ENCODE measurements at places on chromosomes 1 and 21.
A peak's percentile ranks its signal among the peaks of the same experiment; 100 is the strongest.

GRCh38 chr1:108527135-108527534 is 32.8 kb upstream of the EEIG2 start:
- no peak for DNase-seq

DNA sequence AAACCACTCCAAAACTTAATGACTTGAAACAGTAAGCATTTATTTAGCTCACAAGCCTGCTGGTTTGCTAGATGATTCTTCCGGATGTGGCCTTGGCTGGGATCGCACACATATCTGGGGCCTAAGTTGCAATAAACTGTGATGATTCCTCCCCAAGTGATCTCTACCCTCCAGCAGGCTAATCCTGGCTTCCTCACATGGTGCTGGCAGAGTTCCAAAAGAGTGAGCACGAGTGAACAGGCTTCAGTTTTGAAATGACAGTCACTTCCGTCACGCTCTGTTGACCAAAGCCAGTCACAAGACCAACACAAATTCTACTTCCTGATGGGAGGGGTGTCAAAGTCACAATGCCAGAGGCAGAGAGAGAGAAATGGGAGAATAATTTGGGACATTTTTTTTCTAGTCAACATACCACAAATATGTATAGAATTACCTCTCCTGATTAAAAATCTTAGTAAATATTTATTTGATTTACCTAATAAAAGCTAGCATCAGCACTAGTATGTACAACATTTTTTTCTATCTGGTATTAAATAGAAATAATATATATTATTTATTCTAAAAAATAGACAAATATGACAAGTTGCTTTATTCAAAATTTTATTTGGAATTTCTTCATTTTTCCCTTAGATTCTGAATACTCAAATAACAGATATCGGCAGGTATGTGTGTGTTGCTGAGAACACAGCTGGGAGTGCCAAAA is 292.7 kb downstream of the TPR start:
- no peak for DNase-seq

GRCh38 chr1:179953974-179954492 is 577 bp upstream of the CEP350 start:
- DNase-seq, result no peak

DNA sequence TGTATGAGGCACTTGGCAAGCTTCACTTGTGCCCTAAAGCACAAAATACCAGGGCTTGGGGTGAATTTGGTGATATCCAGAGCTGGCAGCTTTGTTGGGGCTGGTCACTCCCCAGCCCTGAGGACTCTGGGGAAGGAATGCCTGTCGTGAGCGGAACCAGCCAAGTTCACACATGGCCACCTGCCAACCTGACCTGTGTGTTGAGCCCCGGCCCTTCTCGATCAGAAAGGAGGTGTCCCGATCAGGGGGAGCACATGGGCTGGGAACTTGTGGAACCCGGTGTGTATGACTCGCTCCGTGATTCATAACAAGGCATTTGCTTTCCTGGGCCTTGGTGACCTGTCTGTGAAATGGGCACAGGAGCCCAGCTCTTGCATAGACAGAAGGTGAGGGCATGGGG is 43.1 kb downstream of the AGPAT3 start:
- no peak for DNase-seq

DNA sequence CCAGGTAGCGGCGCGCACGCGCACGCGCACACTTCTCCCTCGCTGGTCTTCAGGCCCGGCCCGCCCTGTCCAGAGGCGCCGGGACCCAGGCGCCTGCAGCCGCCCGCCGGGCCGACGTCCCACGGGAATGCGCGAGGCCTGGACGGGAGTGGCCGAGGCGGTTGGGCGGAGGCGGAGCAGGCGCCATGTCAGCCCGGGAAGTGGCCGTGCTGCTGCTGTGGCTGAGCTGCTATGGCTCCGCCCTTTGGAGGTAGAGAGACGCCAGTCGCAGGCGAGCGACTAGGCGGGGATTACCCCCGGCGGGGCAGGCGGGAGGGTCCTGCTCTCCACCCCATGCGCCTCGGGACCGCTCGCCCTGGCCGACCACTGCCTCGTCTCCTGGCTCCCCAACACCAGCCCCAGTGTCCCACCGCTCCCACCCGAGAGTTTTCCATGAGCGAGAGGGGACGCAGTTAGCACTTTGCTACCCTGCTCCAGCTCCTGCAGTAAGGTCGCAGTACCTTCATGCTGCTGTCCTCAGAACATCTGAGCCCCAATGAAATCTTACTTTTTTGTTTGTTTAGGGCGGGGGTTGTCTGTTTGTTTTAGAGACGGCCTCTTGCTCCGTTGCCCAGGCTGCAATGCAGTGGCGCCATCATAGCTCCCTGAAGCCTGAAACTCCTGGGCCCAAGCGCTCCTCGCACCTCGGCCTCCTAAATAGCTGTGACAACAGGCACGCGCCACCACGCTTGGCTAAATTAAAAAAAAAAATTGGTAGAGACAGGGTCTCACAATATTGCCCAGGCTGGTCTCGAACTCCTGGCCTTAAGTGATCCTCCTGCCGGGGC is at the start of gene CATSPERE:
TSS of gene CATSPERE (plus strand) at position 29 of the 827 bp plus-strand sequence. CDS start at position 186, 157 bp downstream.
- peak; percentile 60 for DNase-seq

GRCh38 chr1:184630679-184631060 is 124.0 kb downstream of the EDEM3 start:
- DNase-seq, result no peak

DNA sequence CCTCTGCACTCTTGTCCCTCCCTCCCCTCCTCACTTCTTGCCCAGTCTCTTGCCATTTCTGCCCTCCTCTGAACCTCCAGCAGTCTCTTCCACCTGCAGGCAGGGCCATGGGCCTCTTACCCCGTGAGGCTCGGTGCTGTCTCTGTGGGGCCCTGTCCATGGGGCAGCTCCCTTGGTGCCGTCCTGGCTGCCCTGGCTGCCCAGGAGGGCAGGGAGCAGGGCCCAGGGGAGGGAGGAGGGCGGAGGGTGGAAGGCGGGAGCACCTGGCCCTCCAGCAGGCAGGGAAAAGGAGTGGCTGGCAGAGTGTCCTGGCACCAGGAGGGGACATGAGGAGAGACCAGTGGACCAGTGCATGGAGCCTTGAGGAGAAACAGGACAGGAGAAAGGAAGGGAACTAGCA is at the start of gene RORC:
TSS of gene RORC (minus strand) at position 198 of the 400 bp plus-strand sequence. CDS start at position 160, 38 bp downstream.
- DNase-seq, result no peak

GRCh38 chr1:224565611-224566406 is 50.3 kb upstream of the CNIH3 start:
- DNase-seq, result no peak

- no peak for DNase-seq
Measured at GRCh38 chr1:176691251-176692228, 228.6 kb downstream of the PAPPA2 start.

GRCh38 chr21:42260121-42260520 is 41.2 kb downstream of the ABCG1 start:
- DNase-seq, result no peak

DNA sequence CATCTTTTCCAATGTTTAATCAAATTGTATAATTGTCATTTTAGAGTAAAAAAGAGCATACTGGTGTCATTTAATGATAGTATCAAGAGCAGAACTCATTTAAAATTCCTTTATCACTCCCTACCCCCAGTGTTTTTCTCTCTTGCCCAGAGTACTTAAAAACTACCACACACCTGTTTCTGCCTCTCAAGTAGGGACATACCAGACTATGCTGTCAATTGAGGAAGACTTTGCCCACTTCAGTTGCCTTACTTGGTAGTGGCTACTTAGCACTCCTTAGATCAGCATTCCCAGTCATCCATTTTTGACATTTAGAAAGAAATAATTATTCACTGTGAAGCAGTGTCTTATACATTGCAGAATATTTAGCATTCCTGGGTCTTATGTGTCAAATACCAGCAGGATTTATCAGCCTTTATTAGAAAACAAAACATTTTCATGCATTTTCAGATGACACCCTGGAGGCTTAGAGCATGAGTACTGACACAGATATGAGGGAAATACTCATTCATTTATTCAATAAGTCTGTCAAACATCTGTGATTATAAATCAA is 127.5 kb upstream of the RGS1 start:
- DNase-seq, result no peak

- no peak for DNase-seq
Measured at GRCh38 chr1:59375321-59376220, 78.7 kb downstream of the FGGY start.
